ENCODE measurements at places on chromosomes 6 and 20.

DNA sequence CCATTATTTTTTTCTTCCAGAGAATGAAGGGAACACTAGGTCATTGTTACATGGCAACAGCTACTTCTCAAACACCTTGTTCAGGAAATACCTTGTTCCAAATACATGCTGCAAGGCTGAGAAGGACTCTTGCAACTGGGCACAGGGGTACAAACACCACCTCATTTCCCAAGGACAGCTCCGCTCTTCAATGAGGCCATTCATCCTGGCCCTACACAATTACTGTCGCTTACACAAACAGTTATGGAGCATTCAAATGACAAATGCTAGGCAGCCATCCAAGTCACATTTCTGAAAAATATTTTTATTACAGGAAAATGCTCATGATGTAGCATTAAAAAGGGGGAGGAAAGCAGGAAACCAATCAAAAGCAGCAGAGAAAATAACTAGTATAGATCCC lies 611.9 kb downstream of the DHX35 start:
- no peak for DNase-seq

DNA sequence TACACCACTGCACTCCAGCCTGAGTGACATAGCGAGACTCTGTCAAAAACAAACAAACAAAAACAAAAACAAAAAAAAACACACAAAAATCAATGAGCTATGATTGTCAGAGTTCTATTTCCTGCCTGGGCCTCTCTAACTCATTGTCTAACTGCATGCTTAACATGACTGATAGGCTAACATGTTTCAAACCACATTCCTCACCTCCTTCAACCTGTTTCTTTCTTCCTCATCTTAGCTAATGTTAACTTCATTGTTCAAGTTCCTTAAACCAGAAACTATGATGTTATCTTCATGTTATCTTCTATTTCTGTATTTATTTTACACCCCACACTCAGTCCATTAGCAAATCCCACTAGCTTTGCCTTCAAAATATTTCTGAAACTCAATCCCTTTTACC lies 41.5 kb downstream of the BEND6 start:
- no peak for DNase-seq

GRCh38 chr6:158770533-158771330 lies 48.4 kb downstream of the EZR start:
- no peak for DNase-seq

DNA sequence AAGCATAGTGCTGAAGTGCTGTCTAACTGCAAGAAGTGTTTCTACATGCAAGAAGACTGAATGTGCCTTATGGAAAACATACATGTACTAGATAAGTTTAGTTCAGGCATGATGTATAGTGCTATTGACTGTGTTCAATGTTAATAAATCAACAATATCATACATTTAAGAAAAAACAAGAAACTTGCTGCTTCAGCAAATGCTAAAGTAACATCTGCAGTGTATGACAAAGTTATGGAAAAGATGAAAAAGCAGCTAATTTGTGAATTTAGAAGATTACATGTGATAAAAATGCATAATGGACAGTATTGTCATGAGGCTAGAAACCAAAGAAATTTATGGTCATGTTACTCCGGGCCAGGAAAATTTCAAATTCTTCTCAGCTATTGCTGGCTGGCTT lies 174.9 kb upstream of the SPTLC3 start:
- DNase-seq: no peak

DNA sequence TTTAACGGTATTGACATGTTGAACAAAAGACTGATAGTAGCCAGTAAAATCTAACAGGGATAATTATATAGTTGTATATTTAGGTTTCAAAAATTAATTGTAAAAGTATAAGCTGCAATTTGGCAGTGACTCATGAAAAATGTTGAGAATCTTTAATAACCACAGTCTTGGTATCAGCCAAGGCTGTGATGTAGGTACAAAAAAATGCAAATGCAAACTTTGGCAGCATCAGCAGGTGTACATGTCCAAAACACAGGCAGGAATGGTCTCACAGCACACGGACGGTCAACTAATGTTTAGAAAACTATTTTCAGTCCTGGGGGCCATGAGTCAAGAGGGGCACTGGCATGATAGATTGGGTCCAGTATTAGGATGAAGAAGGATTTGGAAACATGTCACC lies 58.5 kb upstream of the BEND3 start:
- DNase-seq: no peak

GRCh38 chr6:163180874-163181541 lies 233.5 kb upstream of the QKI start:
- peak; percentile 65 for DNase-seq

DNA sequence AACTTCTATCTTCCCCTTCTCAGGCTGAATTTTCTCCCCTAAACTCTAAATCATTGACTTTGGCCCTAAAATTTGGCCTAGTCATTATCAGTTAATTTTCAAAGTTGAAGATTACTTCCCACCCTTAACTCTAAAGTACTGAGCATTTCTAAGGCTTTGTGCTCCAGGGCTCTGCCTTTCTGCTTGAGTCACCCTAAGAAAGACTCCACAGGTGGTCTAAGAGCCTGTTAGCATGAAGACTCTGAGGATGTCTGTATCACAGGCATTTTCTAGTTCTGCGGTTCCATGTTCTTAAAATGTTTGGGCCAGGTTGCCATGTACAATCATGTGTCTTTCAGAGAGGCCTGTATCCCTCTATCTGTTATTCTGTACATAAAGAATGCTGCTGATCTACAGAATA lies 808.1 kb upstream of the MANEA start:
- DNase-seq: no peak

DNA sequence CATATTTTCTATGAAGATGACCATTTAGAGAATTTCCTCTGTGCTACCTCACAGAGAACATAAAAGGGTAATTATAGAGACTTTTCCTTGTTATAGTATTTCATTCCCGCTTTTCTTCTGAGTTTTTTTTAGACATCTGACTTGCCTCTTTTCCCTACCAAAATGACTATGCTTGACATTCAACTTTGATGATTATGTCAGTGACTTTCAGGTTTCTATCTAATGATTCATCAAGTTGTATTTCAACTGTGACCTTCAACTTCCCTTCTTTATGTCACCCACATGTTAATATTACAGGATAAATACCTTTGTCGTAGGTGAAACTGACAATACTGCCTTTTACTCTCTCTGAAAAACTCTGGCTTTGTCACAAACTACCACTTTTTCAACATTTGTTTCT lies 95.3 kb downstream of the MLIP start:
- no peak for DNase-seq

- no peak for DNase-seq
Observed at GRCh38 chr20:38985060-38985459, 22.9 kb downstream of the DHX35 start.

DNA sequence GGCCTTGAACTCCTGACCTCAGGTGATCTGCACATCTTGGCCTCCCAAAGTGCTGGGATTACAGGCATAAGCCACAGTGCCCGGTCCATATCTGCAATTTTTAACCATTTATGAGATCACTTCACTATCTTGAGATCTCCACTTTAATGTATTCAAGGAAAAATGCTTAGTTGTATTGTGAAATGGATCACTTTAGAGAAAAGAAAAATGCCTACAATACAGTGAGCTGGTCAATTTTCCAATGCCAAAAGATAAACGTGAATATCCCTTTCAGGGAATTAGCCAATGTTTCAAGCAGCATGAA lies 82.8 kb upstream of the ZNF217 start:
- no peak for DNase-seq

DNA sequence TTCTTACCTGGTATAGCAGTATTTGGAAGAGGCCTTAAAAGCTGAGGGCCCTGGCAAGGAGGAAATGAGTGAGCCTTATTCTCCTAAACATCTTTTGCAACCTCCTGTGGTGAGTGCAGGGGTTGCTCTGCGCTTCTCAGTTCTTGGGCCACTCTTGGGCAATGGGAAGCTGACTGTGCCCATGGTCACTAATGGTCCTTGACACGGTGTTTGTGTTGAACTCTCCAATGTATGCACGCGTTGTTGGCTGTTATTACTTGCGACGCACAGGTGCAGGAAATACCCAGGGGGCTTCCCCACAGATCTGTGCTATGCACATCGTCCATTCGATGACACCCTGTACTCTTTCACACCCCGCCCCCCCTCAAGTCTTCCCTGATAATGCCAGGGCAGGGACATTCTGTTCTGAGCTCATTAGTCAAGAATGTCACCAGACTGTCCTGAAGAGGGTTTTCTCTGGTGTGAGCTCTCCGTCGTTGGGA lies 79.7 kb downstream of the EDN1 start:
- no peak for DNase-seq

GRCh38 chr20:2697768-2698167 lies 5.2 kb downstream of the EBF4 start:
- DNase-seq: no peak

- DNase-seq: no peak
Observed at GRCh38 chr6:67888886-67889681, 746.0 kb upstream of the ADGRB3 start.

DNA sequence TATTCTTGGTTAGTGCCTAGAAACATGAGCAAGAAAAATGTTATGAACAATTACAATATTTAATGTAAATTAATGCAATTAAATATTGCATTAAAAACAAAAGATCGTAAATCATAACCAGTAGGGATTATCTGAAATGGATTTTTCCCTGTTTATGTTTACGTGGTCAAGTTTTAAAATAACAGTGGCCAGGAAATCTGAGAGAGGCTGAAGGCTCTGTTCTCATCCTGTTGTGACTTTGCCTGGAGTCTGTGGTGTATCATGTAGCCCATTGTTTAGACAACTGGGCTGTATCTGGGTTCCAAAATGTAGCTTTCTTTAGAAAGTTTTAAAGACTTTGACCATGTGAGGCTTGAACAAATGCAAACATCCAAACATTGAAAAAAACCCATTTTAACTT lies 2.4 kb downstream of the MYO6 start:
- DNase-seq: no peak

DNA sequence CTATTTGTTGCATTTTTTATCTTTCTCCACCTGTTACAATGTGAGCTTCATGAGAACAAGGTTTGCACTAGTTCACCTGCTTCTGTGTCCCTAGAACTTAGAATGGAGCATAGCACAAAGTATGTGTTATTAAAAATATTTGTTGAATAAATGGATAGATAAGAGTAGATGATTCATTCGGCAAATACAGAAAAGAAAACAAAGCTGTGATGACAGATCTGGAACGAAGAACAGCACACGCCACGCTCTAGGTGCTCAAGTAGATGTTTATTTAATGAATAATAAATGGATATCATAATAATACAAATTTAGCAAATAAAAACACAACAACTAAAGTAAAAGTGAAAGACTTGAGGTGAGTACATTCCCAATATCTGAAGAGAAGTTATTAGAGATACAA lies 273.1 kb downstream of the HAO1 start:
- no peak for DNase-seq

GRCh38 chr6:152420696-152421095 lies 216.5 kb downstream of the SYNE1 start:
- no peak for DNase-seq

- DNase-seq: no peak
Observed at GRCh38 chr20:41068806-41069205, 40.2 kb downstream of the TOP1 start.

- DNase-seq: no peak
Observed at GRCh38 chr20:20803011-20803410, 90.6 kb upstream of the RALGAPA2 start.

DNA sequence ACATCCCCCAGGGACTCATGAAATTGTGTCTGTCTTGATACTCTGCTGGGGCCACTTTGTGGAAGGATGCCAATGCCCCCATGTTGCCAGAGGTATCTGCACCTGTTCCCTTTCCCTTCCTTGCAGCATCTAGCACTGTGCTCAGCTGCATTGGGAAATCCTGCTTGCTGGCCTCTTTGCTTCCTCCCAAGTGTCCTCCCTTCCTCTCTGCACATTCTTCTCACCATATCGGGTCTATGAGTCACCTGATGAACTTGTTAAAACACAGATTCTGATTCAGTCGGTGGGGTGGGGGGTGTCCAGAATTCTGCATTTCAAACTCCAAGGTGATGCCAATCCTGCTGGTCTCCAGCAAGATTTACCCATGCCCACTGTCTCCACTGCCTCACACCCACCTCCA lies 467.8 kb downstream of the PTPRT start:
- no peak for DNase-seq

GRCh38 chr6:149170564-149171452 lies 146.7 kb upstream of the TAB2 start:
- DNase-seq: peak; percentile 63

GRCh38 chr6:21615504-21615903 lies 22.0 kb downstream of the SOX4 start:
- DNase-seq: no peak

DNA sequence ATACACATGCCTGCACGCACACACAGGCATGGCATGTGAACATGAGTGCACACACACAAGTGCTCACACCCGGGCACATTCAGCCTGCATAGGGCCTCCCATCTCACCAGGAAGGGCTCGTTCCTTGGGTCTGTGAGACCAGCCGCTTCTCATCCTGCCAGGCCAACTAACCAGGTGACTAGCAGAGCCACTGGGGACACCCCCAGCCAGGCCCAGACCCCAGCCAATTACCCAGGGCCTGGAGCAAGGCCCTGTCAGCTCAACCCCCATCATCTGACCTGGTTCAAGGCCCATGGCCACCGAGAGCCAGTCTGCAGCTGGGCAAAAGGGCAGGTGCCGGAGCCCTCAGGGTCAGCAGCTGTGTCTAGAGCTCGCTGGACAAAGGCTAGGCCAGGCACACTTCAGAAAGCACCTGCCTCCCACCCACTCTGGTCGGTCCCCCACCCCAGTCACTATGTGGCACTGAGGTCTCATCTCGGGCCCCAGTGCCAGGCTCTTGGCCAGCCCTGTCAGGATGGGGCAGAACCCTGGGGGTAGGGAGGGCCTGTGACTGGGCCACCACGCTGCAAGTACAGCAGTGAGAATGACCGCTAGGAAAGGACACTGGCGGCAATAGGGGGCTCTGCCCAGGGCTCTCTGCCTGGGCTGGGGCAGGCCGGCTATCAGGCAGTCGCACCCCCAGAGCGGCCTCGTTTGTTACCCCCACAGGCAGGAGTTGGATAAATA lies 26.8 kb upstream of the MRGBP start:
- DNase-seq: no peak

DNA sequence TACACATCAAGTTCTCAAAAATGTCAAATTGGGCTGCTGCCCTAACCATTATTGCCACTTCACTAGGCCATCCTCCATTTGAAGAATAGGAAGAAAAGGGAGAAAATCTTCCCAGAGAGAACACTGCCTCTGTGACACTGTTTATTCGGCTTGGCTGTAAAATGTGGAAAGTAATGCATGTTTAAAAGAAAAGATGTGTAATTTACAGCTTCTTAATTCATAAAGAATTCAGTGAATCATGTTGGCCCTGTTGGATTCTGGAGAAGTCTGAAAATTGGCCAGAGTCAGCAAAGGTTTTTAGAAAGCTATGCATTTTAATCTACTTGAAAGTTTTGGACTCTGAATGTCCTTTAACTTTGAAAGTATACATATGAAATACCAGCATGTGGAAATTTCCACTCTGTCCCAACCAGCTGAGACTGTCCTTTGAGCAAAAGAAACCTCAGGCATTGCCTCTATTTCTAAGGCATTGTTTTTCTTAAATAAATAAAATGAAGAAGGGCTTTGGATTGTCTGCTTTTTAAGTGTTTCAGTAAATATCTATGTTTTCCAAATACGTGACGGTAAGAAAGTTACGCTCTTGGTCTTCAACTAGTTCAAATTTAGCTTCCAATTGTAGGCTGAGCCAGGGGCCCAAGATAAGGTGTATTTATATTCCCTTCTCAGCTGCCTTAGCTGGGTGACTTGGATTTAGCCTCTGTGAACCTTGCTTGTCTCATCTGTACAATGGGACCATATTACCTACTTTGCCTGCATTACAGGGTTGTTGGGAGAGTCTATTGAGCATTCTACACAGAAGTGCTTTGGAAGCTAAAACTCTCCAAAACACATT lies 222.2 kb downstream of the UST start:
- DNase-seq: no peak
